ENCODE measurements at places on chromosomes 7 and 10.

GRCh38 chr10:114561008-114561523 lies 97.0 kb downstream of the ABLIM1 start:
- no peak for DNase-seq

DNA sequence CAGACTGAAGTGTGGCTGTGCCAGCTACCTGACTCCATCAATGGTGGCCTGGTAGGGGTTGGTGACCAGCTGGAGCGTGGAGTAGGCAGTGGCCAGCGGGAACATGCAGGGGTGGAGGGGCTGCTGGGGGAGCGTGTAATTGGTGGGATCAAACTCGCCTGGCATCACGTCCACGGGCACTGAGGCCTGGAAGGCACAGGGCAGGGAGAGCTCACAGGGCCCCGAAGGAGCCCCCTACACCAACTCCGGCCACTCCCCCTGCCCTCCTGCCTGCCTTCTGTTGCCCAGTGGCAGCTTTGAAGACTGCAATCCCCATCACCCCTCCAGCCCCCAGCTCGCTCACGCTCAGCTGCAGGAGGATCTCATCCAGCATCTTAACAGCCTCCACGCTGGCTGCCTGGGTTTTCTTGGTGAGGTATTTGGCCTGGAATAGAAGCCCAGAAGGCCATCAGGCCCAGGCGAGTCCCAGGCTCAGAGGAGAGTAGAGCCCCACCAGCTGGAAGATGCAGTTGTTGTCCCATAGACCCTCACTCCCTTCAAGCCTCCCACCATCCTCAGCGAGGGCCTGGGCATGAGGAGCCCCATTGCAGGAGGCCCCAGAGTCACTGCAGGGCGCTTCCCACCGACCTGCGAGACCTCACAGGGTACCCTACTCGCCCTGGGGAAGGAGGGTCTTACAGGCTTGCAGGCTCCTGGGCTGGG lies 7.1 kb downstream of the POLD2 start:
- DNase-seq: no peak

- peak; percentile 68 for DNase-seq
Measured at GRCh38 chr10:102596506-102596971, 47.7 kb upstream of the TRIM8 start.

GRCh38 chr7:51665045-51665780 lies 348.6 kb upstream of the COBL start:
- DNase-seq: no peak

- peak; percentile 9 for DNase-seq
Measured at GRCh38 chr10:62327885-62328284, 46.3 kb upstream of the ZNF365 start.

GRCh38 chr10:51485668-51486067 lies 213.7 kb downstream of the CSTF2T start:
- DNase-seq: no peak

DNA sequence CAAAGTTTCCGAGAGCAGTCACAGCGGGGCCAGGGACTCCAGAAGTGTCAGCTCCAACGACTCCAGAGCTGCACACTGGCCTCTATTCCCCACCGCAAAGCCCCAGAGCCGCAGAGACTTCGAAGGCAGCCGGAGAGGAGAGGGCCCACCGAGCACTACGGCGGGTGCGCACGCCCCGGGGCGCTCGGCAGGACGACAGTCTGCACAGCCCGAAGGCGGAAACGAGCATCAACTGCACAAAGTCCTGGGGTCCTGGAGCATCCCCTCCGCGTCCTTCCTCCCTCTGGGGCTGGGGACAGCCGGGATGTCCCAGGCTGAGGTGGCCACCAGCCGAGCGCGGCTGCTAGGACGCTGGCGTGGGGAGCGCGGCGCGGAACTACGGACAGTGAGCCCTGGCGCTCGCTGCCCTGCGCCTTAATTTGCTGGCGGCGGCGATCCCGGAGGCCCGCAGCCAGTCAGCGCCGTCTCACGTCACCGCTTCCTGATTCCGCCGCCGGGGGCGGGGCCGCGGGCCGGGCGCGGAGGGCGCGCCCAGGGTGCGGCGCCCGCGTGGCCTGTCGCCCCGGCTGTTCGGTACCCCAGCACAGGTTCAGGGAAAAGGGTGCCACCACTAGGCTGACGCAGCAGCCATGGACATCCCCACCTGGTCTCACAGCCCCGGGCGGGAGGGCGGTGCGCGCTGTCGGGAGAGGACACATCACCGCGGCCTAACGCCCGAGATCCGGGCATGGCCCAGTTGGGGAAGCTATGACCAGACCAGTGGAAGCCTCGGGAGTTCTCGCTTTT lies at the start of gene TBX20:
TSS of gene TBX20 (minus strand) at position 391 of the 786 bp plus-strand sequence. CDS start 480 bp downstream, outside the sequence.
- DNase-seq: peak; percentile 59

DNA sequence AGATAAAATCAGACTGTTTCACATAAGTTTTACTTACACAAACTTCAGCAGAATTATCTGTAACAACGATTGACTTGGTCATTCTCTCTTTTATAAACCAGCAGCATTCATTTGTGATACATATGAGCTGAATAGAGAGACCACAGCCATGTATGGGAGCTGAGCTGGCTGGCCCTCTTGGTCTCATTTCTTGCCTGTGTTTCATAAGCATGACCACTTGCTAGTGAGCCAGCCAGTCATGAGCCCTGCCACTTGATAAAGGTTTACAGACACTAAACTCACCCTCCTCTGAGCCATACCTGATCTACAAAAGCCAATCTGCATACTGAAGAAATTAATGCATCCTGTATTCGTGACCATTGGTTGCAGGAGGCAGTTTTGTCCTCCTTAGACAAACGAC lies 82.1 kb downstream of the PKD1L1 start:
- no peak for DNase-seq

GRCh38 chr7:21844742-21845141 lies 101.0 kb downstream of the CDCA7L start:
- peak; percentile 31 for DNase-seq

GRCh38 chr10:73781879-73782748 lies at the start of gene CHCHD1:
CHCHD1 (plus strand) TSS chr10:73782048; CDS start chr10:73782076, 28 bp downstream.
- DNase-seq: peak; percentile 82
